ENCODE measurements at places on chromosomes 7 and 10.
A peak's percentile ranks its signal among the peaks of the same experiment; 100 is the strongest.

DNA sequence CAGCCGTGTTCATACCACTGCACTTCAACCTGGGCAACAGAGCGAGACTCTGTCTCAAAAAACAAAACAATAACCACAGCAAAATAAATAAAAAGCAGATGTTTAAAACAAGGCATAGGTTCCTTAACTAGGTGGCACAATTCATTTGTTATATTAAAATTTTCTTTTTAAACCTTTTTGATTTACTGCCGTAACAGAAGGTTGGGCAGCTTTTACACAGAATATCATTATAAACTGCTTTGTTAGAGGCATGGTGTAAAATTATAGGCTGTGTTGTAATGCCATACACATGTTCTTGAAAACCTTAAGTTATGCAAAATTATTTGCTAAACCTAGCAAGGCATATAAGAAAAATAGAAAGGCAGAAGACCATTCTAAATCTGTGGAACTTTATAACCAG lies 84.4 kb downstream of the MKLN1 start:
- no peak for DNase-seq

DNA sequence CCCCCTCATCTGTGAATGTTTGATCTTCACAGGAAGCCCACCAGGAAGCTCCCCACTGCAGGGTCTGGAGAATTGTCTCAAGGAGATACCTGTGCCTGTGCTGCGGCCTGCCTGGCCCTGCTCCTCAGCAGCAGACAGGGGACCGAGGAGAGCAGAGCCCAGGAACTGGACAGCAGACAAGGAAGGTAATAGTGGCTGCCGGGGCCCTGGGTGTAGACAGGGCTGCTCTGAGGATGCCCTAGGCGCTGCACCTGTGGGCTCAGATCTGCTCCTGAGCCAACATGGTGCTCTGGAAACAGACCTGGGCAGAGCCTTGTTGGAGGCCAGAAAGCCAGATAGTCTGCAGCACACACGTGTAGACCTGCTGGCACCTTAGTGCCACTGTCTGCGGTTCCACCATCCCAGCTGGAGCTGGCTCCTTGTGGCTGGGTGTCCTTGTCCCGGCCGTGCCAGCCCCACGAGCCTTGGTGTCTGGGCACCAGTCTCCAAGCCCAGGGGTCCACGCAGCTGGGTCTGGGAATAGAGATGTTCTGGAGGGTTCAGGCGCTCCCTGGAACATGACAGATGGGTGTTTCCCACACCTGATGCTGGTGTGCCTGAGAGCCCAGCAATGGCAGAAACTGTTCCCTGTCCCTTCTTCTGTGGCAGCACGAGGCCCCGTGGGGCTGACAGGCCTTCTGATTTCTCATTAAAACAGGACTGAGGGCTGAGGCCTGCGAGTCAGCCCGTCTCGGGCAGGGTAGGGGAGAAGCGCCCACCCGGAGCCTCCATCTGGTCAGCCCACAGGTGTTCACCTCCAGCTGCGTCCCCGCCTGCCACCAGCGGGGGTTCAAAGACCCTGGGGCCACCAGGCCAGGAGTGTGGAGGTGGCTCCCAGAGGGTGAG lies 44.7 kb downstream of the ZNF467 start:
- no peak for DNase-seq

- no peak for DNase-seq
Measured at GRCh38 chr10:72235544-72236279, 19.6 kb upstream of the ASCC1 start.

GRCh38 chr10:116272440-116273283 lies at the start of gene GFRA1:
GFRA1 (minus strand) TSS chr10:116273206; CDS start chr10:116272029, 1,177 bp downstream.
- DNase-seq = no peak

- DNase-seq = no peak
Measured at GRCh38 chr10:34651416-34652195, 163.5 kb downstream of the PARD3 start.

GRCh38 chr10:100912605-100913469 lies at the start of gene SLF2:
SLF2 (plus strand) TSS chr10:100912963; CDS start chr10:100913111, 148 bp downstream.
- peak; percentile 98 for DNase-seq

GRCh38 chr7:114083166-114084001 lies 164.6 kb upstream of the PPP1R3A start:
- peak; percentile 58 for DNase-seq

GRCh38 chr7:101133621-101134398 lies 6.9 kb downstream of the SERPINE1 start:
- no peak for DNase-seq

DNA sequence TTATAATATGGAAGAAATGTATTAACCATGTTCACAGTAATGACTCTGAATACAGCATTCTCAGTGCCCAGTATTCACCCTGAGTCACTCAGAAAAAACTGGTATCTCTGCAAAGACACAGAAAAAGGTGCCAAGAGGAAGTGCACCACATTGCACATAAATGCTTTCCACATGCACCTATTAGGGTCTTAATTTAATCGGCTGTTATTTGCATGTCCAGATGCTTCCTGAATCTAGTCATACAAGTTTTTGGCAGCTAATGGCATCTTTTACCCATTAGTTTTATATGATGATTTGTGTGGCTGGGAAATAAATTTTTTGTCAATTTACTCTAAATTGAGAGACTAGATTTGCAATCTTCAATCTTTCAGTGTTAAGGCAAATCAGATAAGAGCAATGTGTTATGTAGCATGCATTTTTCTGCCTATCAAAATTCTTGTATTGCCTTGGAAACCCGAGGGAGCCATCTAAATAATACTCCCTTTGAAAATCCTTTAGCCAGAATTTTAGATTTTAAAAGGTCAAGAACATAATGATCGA lies 58.2 kb downstream of the ZNF680 start:
- DNase-seq = no peak
